ENCODE measurements at places on chromosomes 2 and 18.

- no peak for DNase-seq
These were observed 146.5 kb downstream of the CDH2 start for GRCh38 chr18:28030458-28030857.

DNA sequence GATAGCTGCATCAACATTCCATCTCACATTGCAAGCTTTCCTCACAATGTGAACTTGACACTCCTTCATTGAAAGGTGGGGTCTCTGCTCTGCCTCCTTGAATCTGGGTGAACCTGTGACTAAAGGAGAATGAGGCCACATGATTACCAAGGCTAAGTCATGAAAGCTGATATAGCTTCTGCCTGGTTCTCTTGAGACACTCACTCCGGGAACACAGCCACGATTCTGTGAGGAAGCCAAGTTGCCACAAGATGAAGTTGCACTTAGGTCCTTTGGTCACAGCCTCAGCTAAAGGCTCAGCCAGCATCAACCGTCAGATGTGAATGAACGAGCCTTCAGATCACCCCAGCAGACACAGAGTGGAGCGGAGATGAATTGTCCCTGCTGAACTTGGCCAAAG lies 94.7 kb upstream of the FAM136A start:
- DNase-seq, result no peak

DNA sequence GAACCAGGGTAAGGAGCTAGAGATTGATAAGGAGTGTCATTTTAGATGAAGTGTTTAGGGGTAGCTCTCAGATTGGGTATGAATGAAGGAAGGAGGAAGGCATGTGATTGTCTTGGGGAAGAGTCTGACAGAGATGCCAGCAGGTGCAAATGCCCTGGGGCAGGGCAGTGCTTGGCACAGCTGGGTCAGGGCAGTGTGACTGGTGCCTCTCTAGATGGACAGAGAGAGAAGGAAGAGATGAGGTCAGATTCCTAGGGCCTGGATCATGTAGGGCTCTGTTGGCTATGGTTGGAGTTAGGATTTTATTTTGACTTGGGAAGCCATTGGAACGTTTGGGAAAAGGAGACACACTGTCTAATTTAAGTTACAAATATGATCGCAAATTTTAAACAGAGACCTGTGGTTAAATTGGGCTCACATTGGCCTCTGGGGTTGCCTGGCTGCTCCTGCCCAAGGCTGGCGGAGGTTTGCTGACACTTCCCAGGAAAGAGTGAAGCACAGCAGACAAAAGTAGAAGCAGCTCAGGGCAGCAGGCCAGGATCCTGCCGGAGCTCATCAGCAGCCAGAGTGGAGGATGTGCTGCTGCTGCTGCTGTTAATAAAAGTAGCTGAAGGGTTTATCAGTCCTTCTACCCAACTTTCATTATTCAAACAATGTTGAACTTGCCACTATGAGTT lies 32.7 kb upstream of the FHL2 start:
- DNase-seq, result no peak

DNA sequence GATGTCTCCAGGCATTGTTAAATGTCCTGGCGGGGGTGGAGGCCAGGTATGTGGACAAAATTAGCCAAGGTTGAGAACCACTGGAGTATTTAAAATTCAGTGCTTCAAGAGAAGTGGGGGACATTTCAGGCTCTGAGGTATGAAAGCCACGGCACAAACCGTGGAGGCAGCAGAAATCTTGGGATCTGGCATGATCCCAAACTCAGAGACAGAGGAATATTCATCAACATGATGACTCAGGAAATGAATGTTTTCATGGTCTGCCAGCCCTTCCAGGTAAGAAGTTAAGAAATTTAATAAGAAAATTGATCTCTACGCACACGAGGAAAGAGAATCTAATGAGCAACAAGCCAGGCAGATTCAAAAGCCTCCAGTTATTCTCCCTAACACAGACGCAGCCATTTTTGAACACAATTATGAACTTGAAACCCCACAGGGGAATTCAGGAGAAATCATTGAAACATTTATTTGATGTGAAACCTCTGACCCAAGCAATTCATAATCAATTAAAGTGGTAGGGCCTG lies 11.3 kb upstream of the GRP start:
- DNase-seq, result no peak

- DNase-seq, result no peak
These were observed 236.3 kb upstream of the VWC2L start for GRCh38 chr2:214174563-214174962.

GRCh38 chr2:160538115-160538514 lies 44.5 kb upstream of the RBMS1 start:
- no peak for DNase-seq

DNA sequence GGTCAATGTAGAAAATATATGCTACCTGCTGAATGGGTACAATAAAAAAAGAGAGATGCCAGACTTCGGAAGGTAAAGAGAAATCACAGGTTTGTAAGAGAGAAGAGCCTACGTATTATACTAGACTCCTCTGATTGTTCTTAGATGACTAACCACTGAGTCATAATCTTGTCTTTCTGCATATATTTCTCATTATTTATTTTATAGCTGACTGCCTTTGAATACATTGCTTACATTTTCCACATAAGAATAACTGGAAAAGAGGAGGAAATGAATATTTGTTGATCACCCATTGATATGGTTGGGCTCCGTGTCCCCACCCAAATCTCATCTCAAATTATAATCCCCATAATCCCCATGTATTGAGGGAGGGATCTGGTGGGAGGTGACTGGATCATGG lies 90.3 kb upstream of the RAB27B start:
- DNase-seq, result no peak

DNA sequence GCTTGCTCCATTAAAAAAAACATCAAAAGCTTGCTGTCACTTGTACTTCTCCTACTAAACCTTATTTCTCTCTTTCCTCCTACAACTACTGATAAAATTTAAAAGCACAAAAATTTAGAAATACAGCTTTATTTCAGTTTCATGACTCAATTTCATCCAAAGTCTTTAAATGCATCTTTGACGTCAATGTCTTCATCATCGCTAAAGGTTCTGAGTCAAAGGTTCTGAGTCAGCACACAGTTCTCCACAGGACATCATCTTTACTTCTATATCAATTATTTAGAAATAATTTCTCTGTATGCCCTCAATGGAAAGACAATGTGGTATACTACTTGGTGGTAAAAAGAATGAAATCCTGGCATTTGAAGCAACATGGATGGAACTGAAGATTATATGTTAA lies 163.9 kb upstream of the DNMT3A start:
- no peak for DNase-seq

DNA sequence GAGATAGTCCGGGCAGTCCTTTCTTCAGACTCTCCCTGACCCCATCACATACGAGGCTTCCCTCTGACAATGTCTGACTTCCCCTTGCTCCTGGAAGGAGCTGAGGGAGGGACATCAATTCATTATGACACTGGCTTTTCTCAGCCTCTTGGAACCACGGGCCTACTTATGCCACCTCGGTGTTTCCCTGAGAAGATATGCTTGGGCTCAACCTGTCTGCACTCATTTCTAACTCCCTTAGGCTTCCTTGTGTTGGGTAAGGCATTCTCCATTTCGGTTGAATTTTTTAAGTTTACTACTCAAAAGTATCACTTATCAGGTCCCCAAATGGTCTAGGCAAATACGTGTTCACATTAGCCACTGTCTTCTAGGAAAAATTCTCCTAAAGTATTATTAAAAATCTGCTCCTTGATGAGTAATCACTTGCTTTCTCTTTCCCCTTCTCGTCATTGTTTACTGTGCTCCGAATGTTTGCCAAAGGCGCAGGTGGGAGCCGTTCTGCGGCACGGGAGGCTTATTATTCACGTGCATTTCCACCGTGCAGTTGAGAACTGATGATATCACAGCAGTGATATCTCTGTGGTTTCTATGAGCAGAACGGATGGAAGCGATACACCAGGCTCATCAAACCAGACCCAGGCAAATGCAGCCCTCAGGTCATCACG lies 33.1 kb downstream of the ARL4C start:
- DNase-seq, result no peak

DNA sequence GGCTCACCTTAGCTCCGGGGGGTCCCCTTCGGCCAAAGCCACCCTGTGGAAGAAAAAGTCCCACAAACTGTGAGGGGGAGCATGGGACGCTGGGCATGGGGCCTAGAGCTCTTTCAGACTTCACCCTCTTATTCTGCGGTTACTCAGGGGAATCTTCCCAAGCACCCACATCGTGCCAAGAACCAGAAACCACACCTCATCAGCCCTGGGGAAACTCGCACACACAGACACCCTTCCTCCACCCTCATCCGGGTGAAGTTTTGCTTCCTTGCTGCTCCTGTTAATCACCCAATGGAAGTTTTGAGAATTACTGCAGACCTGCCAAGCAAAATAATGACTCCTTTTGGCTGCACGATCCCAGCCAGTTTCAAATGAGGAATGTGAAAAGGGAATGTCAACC lies 59.1 kb downstream of the COL6A3 start:
- no peak for DNase-seq

Data from suppressor macrophage treated with lipopolysaccharide for 1 hour (primary cell).